Kidney tubule cell (primary cell): ENCODE measurements at places on chromosomes 13 and 19.
A peak's percentile ranks its signal among the peaks of the same experiment; 100 is the strongest.

- peak; percentile 50 for DNase-seq
These were observed 760 bp downstream of the ZNF91 start for GRCh38 chr19:23394511-23394910.

DNA sequence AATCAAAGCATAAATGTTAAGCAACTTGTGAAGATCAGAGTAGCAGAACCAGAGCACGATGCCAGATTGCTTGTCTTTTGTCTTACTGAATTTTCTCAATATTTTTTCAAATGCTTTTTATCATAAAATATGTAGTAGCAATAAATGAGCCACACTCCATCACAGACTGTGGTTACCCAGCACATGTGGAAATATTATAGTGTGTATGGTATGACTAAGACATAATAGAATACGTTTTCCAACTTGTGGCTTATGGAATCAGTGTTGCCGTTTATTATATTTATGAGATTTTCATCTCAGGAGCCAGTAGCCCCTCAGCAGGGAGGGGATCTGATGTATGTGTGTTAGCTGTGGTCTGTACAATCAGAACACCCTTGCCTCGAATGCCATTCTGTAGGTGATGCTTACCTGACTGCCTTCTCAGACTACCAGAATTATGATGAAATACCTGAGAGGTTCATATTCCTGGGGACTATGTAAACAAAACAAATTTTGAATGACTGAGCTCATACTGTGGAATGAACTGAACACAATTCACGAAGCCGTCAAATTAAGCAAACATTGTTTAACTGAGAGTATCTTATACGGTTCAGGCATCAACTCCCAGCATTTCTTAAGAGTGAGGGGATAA is 1.9 kb downstream of the SCEL start:
- no peak for DNase-seq

DNA sequence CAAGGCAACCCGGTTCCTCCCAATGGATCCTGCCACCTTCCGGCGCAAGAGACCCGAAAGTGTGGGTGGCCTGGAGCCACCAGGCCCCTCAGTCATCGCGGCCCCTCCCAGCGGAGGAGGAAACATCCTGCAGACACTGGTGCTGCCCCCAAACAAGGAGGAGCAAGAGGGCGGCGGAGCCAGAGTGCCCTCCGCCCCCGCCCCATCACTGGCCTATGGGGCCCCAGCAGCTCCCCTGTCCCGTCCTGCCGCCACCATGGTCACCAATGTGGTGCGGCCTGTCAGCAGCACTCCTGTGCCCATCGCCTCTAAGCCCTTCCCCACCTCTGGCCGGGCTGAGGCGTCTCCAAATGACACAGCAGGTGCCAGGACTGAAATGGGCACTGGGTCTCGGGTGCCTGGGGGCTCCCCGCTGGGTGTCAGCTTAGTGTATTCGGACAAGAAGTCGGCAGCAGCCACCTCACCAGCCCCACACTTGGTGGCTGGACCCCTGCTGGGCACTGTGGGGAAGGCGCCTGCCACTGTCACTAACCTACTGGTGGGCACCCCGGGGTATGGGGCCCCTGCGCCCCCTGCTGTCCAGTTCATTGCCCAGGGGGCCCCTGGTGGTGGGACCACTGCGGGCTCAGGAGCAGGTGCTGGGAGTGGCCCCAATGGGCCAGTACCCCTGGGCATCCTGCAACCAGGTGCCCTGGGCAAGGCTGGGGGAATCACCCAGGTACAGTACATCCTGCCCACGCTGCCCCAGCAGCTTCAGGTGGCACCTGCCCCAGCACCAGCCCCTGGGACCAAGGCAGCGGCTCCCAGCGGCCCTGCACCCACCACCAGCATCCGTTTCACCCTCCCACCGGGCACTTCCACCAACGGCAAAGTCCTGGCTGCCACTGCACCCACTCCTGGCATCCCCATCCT is 11.2 kb upstream of the PRR19 start:
- DNase-seq = no peak

DNA sequence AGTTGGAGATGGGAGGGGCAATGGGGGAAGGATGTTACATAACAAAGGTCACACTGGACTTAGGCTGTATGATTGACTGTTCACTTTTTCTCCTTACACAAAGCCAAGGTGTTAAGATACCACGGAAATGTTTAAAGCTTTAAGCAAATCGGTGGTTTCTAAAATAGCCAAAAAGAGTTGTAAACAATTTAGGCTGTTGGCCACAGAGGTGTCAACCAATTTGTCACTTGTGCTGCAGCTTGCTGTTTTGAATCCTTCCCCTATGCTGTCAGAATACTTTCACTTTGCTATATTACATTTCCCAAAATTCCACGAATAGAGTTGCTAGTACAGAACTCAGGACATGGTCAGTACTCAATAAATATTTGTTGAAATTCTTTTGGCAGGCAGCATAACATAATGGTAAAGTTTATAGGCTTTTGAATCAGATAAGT is 149.3 kb downstream of the VWA8 start:
- no peak for DNase-seq

DNA sequence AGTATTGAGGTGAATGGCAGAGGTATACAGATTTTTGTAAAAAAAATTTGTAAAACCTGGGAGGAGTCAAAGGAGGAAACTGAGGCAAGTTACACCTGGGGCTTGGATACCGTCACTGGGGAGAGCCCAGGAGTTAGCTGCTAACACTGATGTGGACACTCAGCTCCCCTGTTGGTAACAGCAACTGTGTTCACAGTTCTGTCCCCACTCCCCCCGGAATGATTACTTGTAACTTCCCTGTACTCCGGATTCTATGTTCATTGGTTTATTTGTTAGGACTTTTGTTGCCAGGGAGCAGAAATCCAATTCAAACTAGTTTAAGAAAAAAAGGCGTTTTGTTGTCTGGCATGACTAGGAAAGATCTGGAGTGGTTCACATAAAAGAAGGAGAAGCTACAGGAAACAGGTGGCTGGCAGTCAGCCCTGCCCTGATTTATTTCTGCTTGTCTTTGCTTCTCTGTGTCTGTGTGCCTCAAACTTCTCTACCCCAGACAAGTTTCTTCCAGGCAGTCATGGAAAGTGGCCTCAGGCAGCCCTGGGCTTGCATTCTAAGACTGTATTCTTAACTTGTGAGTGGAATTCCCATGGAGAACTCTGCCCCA is 2.3 kb upstream of the GPR12 start:
- DNase-seq = no peak

- no peak for DNase-seq
These were observed 762 bp downstream of the KANK3 start for GRCh38 chr19:8342316-8342683.

GRCh38 chr19:18809149-18809868 is 18.2 kb upstream of the COMP start:
- no peak for DNase-seq

- no peak for DNase-seq
These were observed 41.4 kb upstream of the LDLR start for GRCh38 chr19:11047866-11048265.

- peak; percentile 43 for DNase-seq
These were observed 15.5 kb downstream of the KASH5 start for GRCh38 chr19:49403404-49404187.

DNA sequence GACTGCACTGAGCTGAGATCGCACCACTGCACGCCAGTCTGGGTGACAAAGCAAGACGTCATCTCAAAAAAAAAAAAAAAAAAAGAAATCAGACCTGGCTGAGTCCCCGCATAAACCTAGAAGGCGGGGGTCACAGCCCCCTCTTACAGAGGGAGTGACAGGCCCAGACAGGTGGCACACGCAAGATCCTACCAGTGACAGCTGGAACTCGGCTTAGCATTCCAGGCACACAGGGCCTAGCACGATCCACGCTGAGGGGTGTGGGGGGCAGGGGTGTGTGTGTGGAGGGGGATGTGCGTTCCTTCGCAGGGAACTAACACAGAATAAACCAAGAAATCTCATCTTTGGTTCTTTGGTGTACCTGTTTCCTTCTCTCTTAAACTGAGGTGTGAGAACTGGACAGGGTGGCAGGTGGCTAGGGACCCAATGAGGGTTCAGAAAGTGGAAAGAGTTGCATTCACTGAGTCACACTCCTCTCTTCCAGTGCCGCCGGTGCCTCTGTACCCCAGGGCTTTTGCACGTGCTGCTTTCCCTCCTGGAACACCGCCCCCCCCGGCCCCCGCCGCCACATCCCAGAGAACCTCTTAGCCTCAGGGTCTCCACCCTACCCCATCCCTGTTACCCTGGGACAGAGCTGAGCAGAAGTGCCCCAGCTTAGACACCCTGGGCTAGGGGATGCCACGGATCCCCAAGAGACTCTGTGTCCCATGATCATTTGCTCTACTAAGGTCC is 5.0 kb downstream of the SGTA start:
- no peak for DNase-seq

DNA sequence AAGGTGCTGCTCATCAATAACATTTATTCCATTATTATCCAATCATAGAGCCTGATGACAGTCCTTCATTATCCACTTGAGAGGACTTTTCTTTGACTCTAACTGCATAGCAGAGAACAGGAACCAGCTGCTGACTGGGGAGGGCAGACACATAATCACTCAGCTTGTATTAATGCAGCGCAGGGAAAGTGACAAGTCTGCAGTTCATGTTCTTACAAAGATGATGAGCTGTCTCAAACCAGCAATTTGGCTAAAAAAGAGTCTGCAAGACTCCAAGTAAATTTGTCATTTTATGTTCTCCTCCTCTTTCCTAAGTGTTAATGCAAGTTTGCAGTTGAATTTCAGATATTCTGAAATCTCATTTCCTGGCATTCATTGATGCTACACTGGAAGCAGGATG is 40.0 kb upstream of the CBY2 start:
- DNase-seq = no peak

- DNase-seq = no peak
These were observed 103.8 kb downstream of the SLC10A2 start for GRCh38 chr13:102962430-102962829.

- DNase-seq = no peak
These were observed 17.3 kb downstream of the DHRS12 start for GRCh38 chr13:51786425-51787265.

- no peak for DNase-seq
These were observed 92.5 kb downstream of the PTPRS start for GRCh38 chr19:5247957-5248705.

- no peak for DNase-seq
These were observed 6.8 kb upstream of the KLC3 start for GRCh38 chr19:45333609-45334303.

- DNase-seq = no peak
These were observed 42.9 kb downstream of the C13orf46 start for GRCh38 chr13:113930671-113931637.

- DNase-seq = no peak
These were observed 339.7 kb downstream of the MTUS2 start for GRCh38 chr13:29159871-29160270.

DNA sequence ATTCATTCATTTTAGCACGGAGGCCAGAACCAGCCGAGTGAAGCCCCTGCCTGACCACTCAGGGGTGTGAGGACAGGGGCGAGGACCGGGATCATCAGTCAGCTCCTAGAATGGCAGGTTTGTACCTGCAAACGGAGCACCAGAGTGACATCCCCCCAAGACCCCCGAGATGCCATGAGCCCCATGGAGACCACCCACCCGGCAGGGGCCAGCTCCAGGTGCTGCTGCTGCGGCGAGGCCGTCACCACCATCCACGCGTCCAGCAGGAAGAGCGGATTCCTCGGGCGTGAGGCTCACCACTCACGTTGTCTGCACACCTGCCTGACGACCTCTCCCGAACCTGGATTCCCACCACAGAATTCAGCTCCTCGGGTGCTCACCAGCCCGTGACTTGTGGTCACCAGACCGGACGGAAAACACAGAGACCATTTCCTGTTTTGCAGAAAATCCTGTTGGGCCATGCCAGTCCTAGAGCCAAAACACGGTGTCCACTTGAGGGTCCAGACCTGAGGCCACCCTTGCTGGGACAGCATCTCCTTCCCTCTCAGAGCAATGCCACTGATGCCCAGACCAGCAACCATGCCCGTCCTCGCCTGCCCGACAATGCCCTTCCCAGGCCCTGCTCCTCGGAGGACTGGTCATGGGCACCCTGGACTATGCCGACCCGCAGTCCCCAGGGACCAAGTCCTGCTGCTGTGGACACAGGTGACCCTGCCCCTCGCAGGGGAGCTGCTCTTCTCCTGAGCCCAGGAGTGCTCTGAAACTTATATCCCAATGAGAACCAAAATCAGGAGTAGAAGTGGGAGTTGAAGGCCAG is 74.2 kb downstream of the RASA3 start:
- DNase-seq = peak; percentile 66

DNA sequence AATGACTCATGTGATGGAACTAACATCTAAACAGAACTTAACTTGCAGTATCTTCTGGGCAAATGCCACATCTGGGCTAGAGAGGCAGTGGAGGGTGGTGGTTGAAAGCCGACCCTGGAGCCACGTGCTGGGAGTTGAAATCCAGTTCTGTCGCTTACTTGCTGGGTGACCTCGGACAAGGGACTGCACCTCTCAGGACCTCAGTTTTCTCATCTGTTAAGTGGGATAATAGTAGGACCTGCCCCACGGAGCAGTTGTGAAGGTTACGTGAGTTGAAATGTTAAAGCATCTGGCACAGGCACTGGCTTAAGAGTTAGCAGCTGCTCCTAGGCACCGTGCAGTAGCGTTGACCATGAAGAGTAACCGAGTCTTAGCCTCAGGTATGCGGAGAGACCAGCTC is 76.1 kb downstream of the SIPA1L3 start:
- DNase-seq = no peak

GRCh38 chr19:38690146-38690545 is 42.7 kb downstream of the ACTN4 start:
- no peak for DNase-seq

DNA sequence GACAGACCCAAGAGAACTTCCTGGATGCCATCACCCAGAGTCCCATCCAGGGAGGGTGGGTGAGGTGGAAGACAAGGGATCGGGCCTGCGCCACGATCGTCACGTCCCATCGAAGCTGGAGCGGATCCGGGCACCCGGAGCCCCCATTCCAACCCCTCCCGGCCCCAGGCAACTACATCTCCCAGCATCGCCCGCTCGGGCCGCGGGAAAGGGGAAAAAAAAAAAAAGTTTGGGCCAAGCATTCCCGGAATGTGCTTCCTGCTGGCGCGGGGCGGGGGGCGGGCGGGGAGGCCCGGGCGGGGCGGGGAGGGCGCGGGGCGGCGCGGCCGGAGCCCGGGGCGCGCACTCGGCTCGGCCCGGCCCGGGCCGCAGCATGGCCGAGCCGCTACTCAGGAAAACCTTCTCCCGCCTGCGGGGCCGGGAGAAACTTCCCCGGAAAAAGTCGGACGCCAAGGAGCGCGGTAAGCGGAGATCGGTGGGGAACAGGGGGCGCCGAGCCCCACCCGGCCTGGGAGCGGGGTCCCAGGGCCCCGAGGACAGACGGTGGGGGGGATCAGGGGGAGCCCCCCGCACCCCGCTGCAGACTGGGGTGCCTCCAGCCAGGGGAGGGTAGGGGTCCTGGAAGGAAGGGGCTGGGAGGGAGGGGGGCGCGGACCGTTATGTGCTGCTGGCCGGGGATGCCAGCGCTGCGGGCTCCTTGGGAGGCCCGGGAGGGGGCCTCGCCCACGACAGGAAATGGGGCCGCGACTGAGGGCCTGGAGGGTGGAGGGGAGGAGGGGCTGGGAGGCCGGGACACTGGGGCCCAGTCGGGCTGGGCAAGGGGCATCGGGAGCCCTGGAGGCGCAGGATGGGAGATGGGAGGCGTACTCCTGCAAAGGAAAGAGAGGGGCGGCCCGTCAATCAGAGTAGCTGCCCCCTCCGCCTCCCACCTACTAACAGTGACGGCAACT is at the start of gene SYDE1:
Gene SYDE1 (plus strand): TSS at position 341 of the 950 bp plus-strand sequence. CDS start 33 bp downstream, at position 374.
- peak; percentile 81 for DNase-seq
